ENCODE measurements at places on chromosomes 2 and 18.

- no peak for DNase-seq
Measured at GRCh38 chr2:9753665-9754531, 89.4 kb upstream of the TAF1B start.

DNA sequence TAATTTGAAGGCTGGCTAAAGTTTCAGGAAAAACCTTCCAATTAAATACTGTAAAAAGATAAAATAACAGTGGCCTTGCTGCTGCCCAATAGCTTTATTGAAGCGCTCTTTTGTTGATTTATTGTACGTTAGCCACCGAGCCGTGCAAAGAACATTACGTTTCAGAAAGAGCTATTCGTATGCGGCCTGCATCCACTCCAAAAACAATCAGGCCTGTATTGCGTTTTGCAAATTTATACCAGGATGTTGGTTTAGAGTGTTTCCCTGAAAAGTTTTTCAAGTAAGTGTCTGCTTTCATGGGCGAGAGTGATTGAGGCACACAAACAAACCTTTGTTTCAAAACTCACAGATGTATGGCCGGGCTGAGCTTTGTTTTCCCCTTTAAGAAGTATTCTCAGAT, 257.2 kb upstream of the SALL3 start:
- DNase-seq = no peak

DNA sequence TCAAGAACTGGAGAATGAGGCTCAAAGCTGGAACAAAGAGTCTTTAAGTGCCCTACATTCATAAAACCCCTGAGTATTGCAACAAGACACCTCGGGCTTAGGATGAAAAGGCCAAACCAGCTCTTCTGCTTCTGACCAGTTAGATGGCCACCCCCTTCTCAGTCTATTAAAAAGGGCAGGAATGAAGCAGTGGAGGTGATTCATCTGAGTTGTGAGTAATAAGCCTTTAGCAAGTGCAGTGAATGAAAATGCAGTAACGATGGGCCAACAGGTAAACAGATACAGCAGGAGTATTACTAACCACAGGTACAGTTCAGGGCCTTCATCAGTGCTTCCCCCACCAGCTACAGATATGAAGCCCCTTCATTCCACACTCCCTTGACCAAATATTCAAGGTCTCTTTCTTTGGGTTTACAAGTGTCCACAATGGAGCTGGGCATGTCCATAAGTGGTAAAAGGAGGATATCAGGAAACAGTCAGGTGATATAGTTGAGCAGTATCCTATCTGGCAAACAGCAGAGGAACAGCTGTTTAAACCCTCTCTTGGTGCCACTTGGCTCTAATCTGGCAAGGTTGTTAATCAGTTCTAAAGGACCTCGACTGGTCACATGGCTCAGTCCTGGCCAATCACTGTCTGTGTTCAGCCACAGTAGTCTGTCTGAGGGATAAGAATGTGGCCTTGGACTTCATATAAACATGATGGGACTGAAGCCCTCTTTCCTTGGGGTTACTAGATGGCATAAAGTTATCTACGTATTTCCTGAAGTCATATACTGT, 17.8 kb downstream of the SERPINB13 start:
- no peak for DNase-seq

- DNase-seq = no peak
Measured at GRCh38 chr2:38598991-38599295, 3.8 kb downstream of the HNRNPLL start.

GRCh38 chr2:182593394-182593975, 122.6 kb upstream of the DNAJC10 start:
- DNase-seq = no peak

DNA sequence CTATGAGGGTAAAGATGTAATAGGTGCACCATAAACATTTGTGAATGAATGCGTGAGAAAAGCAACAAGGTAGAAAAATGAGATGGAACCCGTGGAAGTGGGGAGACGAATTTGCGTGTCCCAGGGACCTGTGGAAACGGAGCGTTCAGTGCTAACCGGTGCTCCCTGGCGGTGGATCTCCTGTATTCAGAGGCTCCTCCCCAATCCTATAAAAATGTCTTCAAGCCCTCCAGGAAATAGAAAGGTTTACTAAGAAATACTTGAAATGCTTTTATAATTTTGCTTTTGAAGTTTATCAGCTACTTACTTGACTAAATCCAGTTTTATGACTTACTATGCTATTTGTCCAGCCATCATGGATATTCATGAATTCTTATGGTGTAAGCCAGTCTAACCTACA, 62.8 kb upstream of the RBM44 start:
- DNase-seq = no peak

GRCh38 chr2:221318376-221319130, 253.6 kb downstream of the EPHA4 start:
- DNase-seq = no peak

- DNase-seq = no peak
Measured at GRCh38 chr18:9017905-9018227, 84.6 kb upstream of the NDUFV2 start.

GRCh38 chr18:58792086-58792485, 72.6 kb upstream of the ZNF532 start:
- DNase-seq = no peak

- no peak for DNase-seq
Measured at GRCh38 chr2:6011921-6012320, 319.7 kb downstream of the SOX11 start.

DNA sequence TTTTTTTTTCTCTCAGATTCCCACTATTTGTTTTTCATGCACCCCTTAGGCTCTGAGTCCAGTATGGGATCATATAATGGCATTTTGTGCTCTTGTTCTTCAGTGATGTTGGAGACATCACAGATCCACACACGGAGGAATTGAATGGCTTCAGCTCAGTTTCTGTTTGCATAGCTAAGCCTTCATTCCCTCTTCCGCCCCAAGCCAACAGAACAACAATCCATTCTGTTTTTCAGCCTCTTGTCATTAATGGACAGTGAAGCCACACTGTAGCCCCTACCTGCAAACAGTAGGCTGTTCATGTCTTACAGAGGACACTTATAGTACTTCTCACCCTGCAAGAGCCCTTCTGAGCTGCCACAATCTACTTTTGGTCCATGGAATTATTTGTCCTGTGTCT, 64.0 kb upstream of the ZSWIM2 start:
- DNase-seq = no peak

DNA sequence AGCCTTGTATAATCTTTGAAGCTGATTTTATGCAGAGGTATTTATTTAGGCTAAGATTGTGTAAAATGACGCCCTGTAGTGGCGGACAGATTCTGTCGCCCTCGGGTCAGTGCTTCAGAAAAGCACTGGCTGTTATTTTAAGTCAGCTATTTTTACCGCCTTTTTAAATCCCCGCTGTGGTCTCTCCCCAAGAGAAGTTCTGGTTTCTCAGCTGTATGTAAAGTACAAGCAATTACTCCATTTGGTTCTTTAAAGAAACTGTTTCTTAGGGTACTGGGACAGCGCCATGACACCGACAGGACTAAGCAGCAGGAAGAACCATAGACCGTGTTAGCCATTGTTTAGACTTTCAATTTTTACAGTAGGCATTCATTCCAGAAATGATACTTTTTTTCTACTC, 65.0 kb downstream of the UGGT1 start:
- DNase-seq = no peak

DNA sequence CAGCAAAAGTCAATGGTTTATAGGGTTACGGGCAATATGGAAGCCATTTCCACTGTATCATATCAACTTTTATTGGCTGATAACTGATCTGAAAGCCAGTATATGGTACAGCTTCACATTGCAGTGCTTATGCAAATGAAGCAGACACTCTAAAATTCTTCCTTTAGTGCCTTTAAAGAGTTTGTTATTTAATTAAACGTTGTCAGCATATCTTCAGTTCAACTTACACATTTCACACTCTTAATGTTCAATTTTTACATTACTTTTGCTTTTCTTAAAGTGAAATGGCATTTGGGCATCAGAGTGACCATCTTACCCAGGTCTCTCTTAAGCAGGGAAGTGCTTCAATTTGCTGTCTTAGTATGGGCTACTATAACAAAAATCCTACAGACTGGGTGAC, 420.1 kb downstream of the NCKAP5 start:
- no peak for DNase-seq

DNA sequence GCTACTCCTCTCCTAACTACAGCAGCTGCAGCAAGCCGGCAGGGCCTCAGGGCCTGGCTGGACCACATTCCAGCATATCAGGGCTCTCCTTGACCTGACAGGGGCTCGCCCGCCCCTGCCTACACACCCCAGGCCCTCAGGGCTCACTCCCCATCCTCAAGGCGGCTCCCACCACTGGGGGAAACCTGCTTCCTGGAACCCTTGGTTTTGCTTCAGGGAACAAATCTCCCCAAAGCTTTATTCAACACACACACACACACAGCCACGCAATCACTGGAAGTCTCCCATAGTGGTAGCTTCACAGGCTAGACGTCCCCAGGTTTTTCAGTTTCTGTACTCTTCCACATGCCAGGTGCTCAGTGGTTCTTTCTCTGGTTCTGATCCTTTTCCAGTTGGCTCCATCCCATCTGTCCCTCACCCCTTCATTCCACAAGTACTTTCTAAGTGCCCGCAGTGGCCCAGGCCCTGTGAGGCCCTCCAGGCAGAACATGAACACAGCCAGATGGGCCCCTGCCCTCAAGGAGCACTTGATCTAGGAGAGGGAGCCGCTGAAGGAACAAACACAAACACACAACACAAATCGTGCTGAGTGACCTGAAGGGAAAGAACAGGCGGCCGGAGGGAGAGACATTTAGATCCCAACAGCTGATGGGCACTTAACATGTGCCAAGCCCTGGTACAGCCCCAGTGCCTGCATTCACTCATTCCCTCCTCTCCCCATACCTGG, 51.1 kb downstream of the TNS1 start:
- no peak for DNase-seq

DNA sequence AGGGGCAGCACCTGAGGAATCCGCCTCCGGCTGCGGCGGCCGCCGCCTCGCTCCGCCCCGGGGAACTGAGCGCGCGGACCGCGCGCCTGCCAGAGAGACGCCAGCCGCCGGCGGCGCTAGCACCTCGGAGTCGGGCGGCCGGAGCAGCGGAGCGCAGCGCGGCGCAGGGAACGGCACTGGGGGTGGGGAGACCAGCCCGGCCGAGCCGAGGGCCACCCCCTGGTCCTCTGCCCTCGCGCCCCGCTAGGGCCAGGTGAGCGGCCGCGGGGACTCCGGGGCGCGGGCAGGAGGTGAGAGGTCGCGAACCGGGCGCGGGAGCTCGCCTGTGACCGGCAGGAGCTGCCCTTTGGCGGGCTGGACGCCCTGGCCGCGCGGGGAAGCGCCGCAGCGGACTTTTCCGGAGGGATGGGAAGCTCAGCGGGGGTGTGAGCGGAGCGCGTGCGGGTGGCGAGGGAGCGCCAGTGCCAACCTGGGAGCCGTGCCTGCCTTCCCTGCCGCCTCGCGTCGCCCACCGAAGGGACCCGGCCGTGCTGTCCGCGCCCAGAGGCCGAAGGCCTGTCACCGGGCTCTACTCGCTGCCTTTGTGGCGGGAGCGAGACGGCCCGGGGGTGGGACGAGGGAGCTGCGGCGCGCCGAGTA, at the start of gene GREB1L:
Gene GREB1L (plus strand): TSS at position 92 of the 639 bp plus-strand sequence. CDS start 141,287 bp downstream, outside the sequence.
- DNase-seq = no peak

GRCh38 chr18:29104227-29104626, 927.3 kb upstream of the CDH2 start:
- no peak for DNase-seq

DNA sequence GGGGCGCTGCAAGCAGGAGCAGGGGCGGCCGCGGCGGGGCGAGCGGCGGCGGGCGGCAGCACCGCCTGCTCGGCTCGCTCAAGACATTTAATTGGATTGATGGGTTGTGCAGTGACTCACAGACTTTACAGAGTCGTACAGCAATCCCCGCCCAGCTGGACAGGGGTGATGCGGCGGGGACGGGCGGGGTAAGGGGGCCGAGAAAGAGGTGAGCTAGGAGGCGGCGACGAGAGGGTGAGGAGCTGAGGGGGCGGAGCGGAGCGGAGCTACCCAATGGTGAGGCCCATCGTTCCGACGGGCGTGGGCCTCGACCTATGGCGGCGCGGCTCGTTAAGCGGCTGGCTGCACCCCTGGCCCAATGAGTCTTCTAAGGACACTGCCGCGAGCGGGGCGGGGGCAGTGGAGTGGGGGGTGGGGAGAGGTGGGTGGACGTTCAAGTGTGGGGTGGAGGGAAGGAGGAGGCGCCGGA, 97.1 kb upstream of the SERTAD2 start:
- peak; percentile 92 for DNase-seq

- no peak for DNase-seq
Measured at GRCh38 chr2:95041060-95041823, 15.7 kb downstream of the MAL start.

DNA sequence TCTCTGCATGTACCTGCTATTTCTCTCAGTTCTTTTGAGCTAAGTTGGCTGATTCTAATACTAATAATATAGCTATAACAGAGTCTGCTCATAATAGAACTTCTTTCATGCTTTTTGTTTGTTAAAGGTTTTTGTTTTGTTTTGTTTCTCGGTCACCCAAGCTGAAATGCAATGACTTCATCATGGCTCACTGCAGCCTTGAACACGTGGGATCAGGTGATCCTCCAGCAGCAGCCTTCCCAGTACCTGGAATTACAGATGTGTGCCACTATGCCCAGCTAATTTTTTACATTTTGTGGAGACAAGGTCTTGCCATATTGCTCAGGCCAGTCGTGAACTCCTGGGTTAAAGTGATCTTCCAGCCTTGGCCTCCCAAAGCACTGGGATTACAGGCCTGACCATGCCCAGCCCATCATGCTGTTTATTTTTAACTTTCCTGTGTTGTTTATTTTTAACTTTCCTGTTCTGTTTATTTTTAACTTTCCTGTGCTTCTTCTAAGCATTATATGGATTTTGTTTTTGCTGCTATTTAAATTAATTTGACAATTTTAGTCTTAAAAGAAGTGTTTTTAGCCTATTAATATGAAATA, 763.8 kb upstream of the CDH7 start:
- DNase-seq = no peak

All from activated T-helper 1 cell treated with anti-CD3 and anti-CD28 coated beads, Interleukin-2, amount 50 U/mL, for 16 hours (primary cell).